Neural progenitor cell (in vitro differentiated cells): ENCODE measurements at places on chromosomes 16 and 17.

GRCh38 chr17:35160354-35161201 is 13.0 kb downstream of the UNC45B start:
- no peak for DNase-seq

DNA sequence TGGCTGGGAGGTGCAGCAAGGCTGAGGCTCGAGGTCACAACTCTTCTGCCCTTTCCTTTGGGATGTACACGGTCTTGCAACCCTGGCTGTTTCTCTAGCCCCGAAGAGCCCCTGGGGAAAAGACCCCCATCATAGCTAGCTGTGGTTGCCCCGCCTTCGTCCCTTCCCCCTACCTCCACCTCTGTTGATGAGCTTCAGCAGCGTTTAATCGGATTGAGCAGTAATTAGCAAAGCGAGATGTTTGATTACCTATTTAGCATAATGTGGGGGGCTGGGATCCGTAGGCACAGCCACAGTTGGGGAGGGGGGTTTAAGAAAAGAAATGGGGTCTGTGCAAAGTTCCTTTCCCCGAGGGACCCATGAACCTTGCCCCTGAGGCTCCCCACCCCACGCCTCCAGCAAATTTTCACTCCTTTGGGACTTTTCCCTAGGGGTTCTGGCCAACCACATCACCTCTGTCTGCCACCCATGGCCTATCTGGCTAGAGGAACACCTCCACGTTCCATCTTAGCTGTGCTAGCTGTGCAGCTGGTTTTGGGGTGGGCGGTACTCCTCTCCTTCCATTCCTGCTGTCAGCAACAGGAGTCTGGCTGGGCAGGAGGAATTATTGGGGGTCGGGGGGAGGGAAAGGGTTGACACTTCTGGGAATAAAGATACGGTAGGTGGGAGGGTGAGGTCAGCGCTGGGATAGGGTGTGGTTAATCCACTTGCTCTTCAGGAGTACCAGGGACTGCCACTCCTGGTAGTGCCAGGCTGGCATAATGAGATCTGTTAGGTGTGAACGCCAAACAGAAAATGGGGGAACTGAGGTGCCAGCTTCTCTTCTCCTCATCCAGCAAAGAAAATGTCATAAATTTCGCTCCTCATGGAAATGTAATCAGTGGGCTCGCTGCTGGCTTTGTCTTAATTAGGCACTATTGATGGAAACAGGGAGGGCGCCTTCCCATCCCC is 1.3 kb upstream of the DNAH2 start:
- DNase-seq = no peak

- DNase-seq = no peak
Measured at GRCh38 chr17:68450801-68451200, 6.5 kb downstream of the WIPI1 start.

- no peak for DNase-seq
Measured at GRCh38 chr16:11302977-11303376, 21.8 kb upstream of the PRM1 start.

DNA sequence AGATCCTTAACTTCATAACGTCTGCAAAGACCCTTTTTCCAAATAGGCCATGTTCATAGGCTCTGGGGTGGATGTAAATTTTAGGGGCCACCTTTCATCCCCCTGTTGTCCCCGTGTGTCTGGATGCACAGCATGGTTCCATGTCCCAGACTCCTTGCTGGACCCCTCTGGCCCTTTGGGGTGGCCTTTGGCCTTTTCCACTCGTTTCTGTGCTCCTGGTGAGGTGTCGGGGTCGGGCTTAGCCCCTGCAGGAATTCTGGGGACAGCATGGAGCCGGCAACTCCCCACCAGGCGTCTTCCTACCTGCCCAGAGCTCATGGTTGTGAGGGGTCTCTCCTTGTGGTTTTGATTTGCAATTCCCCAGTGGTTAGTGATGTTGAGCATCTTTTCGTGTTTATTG is 183.5 kb downstream of the SEC14L1 start:
- DNase-seq = no peak

GRCh38 chr16:74909665-74910064 is 75.3 kb downstream of the WDR59 start:
- DNase-seq = no peak

GRCh38 chr16:82509691-82510430 is 116.9 kb upstream of the CDH13 start:
- no peak for DNase-seq

DNA sequence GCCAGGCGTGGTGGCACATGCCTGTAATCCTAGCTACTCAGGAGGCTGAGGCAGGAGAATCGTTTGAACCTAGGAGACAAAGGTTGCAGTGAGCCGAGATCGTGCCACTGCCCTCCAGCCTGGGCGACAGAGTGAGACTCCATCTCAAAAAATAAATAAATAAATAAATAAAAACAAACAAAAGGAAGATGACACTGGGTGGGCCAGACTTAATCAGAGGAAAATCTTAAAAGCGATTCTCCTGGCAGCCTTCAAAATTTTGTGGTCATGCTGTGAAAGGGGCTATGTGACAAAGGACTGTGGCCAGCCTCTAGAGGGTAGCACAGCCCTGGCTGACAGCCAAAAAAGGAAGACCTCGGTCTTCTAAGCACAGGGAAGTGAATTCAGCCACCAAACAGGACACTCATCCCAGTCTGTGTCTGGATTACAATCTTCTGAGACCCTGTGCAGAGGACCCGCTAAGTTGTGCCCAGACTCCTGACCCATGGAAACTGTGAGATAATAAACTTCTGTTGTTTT is 391.1 kb downstream of the CNTNAP4 start:
- peak; percentile 61 for DNase-seq

- DNase-seq = no peak
Measured at GRCh38 chr16:62276637-62277036, 240.4 kb upstream of the CDH8 start.

DNA sequence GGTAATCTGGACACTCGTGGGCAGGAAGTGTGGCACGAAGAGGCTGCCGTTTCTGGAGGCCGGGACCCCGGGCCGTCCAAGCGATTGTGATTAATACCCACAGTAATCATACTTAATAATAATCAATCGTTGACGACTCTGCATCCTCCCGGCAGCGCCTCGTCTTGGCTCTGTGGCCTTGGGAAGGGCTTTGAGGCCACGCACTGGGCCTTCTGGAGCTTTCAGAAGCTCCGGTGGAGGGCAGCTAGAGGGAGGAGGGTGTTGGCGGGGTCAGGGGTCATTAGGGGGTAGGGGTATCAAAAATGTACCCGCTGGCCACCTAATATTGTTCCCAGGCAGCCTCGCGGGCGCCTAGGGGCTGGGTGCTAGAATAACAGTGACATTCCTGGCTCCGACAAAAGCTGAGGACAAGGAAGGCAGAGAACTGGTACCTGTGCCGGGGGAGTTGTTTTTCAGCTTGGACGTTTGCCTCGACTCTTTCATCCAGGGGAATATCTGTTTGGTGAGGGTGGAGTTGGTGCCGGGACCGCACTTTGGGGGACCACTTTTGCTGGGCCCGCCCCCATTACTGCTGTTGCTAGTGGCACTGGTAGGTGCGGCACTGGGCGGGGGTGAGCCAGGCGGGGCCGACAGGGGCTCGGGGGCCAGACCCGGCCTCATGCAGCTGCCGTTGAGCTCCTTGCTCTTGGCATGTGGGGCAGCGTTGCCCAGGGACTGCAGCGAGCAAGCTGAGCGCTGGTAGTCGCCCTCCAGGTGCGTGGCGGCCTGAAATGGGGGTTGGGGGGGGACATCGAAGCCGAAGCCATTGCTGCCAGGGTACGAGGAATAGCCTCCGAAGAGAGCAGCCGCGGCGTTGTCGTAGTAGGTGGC is 6.9 kb upstream of the HOXB2 start:
- no peak for DNase-seq

DNA sequence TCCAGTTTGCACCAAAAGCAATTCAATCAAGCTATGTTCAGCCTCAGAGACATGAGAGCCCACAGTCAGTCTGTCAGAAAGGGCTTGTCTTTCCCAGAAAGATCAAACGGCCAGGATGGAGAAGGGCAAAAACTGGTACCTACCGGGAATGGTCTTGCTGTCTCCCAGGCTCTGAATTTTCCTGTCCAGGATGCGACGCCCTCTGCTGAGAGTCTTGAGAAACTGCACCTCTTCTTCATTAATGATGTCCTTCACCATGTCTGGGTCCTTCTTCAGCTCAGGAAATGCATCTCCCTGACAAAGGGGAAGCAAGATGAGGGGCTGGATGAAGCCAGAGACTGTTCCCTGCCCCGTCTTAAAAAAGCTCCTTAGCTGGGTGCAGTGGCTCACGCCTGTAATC is 15.8 kb upstream of the EXOSC6 start:
- peak; percentile 70 for DNase-seq

- DNase-seq = peak; percentile 98
Measured at GRCh38 chr17:7836596-7837407, 2.8 kb downstream of the KDM6B start.

DNA sequence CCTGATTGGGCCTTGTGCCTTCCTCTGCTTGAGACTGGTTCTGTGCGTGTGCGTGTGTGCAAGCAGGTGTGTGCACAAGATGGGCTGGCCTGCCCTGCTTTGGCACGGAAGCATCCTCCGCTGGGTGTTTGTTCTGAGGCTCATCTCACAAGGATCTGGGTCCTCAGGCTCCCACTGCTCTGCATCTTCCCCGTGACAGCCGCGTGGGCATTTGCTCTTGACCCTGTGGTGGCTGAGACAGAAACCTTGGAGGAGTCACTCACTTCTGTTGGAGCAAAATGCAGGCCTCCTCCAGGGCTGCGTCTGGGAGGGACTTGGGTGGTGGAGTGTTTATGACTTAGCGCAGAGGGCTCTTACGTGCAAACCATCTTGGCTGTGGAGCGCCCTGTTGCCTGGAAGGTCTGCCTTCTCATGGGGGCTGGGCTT is 119.2 kb downstream of the RPTOR start:
- DNase-seq = no peak

GRCh38 chr16:85963753-85964285 is 64.9 kb downstream of the IRF8 start:
- no peak for DNase-seq

- no peak for DNase-seq
Measured at GRCh38 chr16:3807425-3808123, 72.9 kb downstream of the CREBBP start.

- no peak for DNase-seq
Measured at GRCh38 chr17:58427807-58428206, 10.5 kb upstream of the RNF43 start.
